Lung (tissue), 17 donors: ENCODE measurements at places on chromosomes 16 and 17. TPM values are rescaled to one million over a fixed set of nuclear protein-coding genes. Genes with fewer than 3 reads are reported as not detected.

GRCh38 chr17:69928611-69929010, 146.4 kb upstream of the KCNJ16 start:
- no peak for DNase-seq

NPIPB2 gene
- polyA plus RNA-seq: 6.6 TPM

DNA sequence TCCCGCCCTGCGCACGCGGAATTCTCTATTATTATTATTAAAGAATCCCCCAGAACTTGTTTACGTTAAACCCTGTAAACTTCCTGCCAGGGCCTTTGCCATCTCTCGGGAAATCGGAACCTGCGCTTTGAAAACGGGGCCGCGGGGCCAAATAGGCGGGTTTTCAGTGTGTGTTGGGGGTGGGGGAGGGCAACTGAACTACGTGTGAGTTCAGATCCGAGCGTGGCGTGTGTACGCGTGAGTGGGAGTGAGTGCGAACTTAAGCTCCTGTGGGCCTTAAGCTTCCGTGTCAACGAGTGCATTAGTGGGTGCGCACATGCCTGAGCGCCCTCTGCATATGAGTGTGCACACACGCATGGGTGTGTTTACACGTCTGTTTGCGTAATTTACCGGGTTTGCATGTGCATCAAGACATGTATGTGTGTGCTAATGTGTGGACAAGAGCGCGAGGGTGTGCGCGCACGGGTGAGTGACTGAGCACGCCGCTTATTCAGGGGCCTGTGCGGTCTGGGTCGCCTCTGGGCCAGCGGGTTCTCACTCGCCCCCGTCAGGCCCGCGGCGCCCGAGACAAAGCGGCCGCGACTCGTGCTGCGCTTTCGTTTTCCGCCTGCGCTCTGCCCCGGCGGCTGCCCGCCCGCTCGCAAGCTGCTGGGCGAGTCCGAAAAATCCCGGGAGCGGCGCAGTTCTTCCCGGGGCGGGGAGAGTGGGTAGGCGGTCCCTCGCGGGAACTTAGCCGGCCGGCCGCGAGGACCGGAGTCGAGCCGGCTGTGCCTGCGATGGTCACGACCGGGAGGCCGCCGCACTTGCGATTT, 1.2 kb upstream of the FOXF1 start:
- DNase-seq: peak; percentile 87

INPP5K gene
- 35.5 TPM for polyA plus RNA-seq

GRCh38 chr17:83126275-83126811, 46.9 kb downstream of the METRNL start:
- DNase-seq: no peak

DNA sequence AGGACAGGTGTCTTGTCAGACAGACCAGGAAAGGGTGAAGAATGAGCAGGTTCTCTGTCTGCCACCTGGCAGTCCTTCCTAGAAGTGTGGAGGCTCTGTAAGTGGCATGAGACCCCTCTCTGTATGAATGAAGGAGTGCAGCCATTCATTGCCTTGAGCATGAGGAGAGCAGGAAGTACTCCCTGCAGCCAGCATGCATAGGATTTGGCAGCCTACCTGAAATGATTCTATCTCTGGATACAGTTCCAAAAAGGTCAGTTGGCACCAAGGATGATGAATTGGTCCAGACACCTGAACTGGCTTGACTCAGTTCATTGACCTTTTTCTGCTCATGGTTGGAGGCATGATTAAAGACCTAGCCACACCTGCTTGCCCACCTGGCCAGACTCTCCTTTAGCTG, 163.0 kb downstream of the PRKCB start:
- no peak for DNase-seq

DNA sequence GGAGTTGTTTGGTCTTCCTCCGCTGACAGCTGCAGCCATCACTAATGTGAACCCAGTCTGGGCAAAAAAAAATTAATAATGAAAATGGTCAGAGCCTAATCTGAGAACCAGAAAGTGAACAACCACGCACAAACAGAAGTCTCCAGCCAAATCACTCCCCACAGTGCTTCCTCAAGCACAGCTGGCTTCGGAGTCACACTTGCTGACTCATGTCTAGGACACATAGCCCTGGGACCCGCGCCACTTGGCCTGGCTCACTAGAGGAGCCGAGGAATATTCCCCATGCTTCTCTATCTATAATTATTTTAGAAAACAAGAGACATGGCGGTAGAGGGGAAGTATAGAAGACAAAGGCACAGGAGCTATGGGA, 109.1 kb downstream of the ZFHX3 start:
- peak; percentile 96 for DNase-seq

DNA sequence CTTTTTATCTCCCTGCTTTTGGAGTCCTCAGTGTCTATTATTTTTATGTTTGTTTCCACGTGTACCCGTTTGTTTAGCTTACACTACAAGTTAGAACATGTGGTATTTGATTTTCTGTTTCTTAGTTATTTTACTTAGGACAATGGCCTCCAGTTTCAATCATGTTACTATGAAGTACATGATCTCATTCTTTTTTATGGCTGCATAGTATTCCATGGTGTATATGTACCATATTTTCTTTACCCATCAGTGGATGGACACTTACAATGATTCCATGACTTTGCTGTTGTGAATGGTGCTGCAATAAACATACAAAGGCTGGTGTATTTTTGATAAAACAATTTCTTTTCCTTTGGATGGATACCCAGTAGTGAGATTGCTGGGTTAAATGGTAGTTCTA, 269.5 kb downstream of the HS3ST3A1 start:
- DNase-seq: no peak

UTS2R gene
- not detected for polyA plus RNA-seq

GRCh38 chr17:37399265-37399803, 7.3 kb downstream of the ACACA start:
- no peak for DNase-seq

- no peak for DNase-seq
These were observed 8.3 kb upstream of the GALK1 start for GRCh38 chr17:75773121-75773807.

DNA sequence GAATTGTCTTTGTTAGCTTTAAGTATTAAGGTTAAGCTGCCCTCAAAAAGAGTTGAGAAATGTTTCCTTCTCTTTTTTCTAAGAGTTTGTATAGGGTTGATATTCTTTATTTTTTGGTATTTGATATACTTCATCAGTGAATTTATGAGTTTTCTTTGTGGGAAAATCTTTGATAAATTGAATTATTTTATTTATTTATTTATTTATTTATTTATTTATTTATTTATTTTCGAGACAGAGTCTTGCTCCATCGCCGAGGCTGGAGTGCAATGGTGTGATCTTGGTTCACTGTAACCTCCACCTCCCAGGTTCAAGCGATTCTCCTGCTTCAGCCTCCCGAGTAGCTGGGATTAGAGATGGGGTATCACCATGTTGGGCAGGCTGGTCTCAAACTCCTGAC, 19.9 kb downstream of the TEFM start:
- DNase-seq: no peak

CCL4 gene
- 502 TPM for polyA plus RNA-seq

GRCh38 chr17:32946375-32947135, 18.6 kb downstream of the TMEM98 start:
- DNase-seq: no peak

- DNase-seq: no peak
These were observed 8.7 kb downstream of the ATXN1L start for GRCh38 chr16:71854369-71854948.

DNA sequence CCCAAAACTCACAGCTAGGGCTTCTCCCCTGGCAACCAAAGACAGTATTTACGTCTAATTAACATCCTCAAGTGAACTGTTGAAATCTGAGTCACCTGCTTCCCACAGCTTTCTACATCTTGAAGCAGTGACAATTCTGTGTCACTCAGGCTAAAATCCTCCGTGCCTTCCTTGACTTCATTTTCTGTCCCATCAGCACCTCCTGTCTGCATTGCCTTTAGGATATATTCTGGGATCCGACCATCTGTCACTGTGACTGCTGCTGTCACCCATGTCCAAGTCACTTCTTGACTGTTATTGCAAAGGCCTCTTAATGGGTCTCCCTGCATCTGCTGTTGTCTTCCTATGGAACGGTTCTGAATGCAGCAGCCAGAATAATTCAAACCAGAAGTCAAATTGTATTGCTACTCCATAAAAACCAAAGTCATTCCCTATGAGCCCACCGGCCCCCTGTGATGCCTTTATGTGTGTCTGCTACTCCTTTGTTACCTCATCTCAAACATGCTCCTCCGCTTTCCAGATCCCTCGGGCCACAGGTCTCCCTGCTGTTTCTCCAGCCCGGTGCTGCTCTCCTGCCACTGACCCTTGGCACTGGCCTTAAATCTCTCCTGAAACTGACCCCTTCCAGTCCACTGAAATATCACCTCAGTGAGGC, 56.9 kb downstream of the WWP2 start:
- DNase-seq: no peak

TMED6 gene
- polyA plus RNA-seq: 0.32 TPM

GRCh38 chr17:5888811-5889210, 181.4 kb upstream of the WSCD1 start:
- no peak for DNase-seq
